ENCODE measurements at places on chromosomes 6 and 20.

DNA sequence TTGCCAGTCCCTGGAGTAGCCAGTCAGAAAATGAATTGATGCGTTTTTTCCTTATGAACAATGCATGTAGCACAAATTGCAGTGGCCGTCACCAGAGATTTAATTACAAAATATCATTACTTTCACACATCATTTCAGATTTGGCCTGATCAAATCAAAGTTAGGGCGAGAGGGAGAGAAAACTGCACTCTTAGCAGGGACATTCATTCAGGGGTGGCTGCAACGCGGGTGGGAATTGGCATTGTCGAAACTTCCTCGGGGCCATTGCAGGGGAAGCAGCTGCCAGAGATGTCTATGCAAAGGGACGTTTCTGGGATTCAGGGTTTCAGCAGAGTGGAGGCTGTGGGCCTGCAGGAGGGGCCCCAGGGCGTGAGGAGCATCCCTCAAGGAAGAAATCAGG, 76.5 kb upstream of the TOP1 start:
- DNase-seq, result no peak

- no peak for DNase-seq
Observed at GRCh38 chr6:17450832-17451231, 57.4 kb downstream of the CAP2 start.

- no peak for DNase-seq
Observed at GRCh38 chr6:110320307-110320706, 37.8 kb downstream of the METTL24 start.

GRCh38 chr6:3381233-3381921, 75.5 kb downstream of the SLC22A23 start:
- no peak for DNase-seq

GRCh38 chr20:53179749-53180148, 207.6 kb downstream of the TSHZ2 start:
- DNase-seq, result no peak

DNA sequence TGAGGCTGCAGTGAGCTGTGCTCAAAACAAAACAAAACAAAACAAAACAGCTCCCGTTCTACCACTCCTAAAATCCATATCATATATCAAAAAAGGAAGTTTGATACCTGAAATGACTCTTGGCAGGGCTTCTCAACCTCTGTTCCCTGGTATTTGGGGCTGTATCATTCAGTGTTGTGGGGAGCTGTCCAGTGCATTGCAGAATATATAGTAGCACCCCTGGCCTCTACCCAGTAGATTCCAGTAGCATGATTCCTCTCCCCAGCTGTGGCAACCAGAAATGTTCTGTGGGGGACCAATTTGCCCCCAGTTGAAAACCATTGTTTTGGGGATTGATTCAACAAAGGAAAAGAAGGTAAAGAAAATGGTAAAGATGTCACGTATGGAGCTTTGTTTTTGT, 238.9 kb downstream of the PRL start:
- DNase-seq, result no peak

DNA sequence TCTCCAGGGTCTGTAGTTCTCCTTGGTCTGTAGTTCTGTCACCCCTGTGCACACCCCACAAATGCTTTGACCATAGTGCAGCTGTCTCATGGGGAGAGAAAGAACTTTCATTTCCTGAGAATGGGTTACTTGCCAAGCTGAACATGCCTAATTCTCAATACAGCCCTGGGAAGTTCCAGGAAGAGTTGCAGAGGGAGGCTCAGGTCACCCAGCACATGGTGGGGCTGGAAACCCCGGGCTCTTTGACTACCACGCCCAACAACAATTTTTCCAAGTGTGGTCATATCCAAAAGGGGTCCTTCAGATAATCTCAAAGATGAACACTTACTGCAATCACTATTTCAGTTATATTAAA, 2.2 kb upstream of the PTPRA start:
- DNase-seq, result no peak

GRCh38 chr6:92110403-92110802, 1309.0 kb downstream of the EPHA7 start:
- no peak for DNase-seq

- DNase-seq, result no peak
Observed at GRCh38 chr6:132192631-132193030, 208.6 kb downstream of the MOXD1 start.

DNA sequence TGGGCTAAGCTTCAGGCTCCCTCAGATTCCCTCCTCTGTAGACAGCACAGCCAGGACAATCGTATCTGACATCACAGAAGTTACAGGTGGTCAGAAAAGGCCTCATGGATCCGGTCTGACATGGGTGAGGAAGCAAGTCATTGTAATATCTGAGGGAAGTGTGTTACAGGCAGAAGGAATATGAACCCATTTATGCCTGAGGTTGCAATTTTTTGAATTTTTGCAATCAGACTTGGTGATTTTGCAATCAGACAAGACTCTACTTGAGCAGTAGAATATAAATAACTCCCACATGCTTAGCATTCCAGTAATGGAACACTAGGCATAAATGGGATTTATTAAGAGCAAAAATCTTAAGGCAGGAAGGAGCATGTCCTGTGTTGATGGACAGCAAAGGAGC, 52.1 kb downstream of the CBLN4 start:
- no peak for DNase-seq

DNA sequence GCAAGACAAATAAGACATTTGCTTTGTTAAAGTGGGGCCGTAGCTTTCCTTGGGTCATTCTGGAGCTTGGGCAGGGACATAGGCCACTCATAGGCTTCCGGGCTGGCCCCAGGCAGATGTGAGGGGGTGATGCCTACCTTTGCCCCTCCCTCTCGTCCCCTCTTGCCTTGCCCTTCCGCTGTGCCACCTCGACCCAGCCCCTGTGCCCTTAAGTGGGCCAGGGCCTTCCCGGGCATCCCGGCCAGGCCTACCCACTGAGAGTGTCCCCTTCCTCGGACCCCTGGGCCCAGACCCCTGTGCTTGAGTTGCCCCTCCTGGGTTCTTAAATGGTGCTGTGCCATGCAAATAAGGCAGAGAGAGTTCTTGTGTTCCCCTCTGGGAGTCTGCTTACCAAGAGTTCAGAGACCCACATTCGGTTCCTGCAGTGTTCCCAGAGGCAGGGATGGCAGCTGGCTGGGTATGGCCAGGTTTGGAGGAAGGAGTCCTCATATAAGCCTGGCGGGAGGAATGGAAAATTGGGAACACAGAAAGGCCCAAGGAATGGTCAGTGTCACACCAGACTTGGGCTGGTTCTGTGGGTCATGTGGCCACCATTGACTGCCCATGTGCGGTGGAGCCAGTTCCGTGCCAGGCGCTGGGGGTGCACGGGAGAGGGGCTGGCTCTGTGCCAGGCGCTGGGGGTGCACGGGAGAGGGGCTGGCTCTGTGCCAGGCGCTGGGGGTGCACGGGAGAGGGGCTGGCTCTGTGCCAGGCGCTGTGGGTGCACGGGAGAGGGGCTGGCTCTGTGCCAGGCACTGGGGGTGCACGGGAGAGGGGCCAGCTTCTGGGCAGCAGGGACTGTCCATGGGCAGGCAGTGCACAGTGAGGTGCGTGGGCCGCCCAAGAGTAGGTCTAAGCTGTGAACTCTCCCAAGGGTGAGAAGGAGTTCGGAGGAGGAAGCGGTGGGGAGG, 173.5 kb upstream of the SNX9 start:
- DNase-seq, result no peak

DNA sequence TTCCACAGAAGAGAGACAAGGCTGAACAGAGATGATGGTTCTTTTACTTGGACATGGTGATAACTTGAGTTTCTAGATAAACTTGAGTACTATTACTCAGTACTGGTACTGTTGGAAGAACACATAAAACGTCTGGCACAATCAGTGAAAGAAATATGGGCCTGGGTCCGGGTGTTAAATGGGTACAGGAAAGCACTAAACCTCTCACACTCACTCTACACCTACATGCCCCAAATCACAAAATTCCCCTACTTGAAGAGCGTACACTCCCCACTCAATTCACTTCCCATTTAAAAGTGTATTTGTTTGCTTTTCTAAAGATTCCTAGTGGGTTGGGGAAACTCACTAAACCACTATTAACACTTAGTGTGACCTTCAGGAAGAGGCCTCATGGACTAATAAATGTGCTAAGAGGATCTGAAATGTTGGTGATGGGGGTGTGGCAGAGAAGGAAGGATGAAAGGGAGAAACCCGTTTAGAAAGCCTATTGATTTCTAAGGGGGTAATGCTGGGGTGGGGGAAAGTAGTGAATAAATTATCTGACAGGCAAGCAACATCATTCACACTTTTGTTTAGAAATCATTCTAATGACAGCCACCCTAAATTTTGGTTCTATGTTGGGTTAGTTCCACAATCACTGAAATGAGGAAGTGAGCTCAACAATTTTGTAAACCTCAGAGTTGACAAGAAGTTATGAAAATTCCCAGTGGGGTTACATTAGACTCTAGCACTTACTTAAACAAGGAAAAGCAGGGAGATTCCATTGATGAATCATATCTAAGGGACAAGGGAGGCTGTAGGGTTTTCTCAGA, 222.6 kb upstream of the MARCKS start:
- no peak for DNase-seq

GRCh38 chr20:25402583-25402982, 4.9 kb upstream of the GINS1 start:
- DNase-seq, result no peak

DNA sequence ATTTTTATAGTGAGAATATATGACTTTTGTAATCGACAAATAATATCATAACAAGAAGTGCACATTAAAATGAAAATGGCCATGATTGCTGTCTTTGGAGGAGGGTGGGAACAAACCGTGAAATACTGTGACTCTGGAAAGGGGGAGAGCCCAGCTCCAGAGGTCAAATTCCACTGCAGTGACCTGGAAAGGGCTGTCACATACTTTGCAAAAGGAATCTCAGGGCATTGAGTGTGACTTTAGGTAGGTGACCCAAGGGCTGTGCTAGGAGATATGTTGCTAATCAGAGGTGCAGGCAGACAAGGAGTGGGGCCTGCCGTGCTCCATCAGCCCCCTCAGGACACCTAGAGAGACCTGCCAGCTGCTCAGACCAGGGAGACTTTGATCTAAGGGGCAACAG, 28.1 kb upstream of the BMP7 start:
- DNase-seq, result no peak

DNA sequence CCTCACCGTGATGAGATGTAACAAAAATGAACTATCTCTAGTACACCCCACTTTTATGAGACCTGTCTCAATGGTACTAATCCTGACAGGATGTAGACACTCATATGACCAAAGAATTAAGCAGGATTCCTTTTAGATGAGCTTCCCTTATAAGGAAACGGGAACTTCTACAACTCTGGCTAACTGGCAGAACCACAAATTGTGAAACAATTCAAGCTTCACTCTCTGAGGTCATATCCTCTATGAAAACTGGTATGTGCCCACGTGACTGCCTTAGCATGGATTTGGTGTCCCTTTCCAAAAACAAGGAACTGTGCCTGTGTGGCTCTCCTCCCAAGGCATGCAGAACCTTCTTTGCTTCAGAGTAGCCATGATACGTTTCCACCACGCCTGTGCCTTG, 14.1 kb upstream of the CPNE5 start:
- no peak for DNase-seq

GRCh38 chr6:23202207-23202606, 632.8 kb downstream of the HDGFL1 start:
- DNase-seq, result no peak

DNA sequence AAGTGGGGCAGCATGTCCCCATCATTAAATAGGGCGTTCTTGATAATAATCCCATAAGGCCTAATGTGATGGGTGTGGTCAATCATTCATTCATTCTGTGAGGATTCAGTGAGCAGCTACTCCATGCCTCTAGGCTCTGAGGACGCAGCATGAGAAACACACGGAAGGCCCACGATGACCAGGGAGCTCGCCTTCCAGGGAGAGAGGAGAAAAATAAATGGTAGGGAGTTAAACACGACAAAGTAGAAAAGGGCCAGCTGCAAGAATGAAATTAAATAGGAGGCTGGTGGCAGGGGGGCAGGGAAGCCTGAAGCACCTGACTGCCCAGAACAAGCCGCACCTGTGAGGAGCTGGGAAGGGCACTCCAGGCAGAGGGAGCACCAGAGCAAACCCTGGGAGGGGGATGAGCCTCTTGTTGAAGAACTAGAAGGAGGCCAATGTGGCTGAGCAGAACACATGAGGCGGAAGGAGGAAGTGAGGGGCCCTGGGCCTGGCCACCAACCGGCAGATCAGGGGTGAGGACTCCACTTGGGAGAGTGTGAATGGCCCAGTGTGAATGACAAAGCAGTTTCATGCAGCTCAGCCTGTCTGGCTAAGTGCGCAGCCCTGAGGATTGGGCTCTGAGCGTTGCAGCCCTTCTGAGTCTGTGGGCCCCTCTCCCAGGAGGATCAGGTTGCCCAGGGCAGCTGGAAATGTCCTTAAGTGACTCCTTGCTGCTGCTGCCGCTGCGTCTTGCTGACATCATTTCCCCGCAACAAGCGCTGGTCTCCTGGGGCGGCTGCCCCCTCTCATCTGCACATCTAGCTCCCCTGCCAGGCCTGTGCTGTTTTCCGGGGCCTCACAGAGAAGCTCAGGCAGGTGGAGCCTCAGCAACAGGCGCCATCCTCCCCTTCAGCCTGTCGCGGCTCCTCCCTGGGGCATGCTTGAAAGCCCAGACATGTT, 99.9 kb downstream of the CDH26 start:
- DNase-seq, result peak; percentile 83

GRCh38 chr6:11346516-11346915, 114.0 kb upstream of the NEDD9 start:
- DNase-seq, result peak; percentile 13

DNA sequence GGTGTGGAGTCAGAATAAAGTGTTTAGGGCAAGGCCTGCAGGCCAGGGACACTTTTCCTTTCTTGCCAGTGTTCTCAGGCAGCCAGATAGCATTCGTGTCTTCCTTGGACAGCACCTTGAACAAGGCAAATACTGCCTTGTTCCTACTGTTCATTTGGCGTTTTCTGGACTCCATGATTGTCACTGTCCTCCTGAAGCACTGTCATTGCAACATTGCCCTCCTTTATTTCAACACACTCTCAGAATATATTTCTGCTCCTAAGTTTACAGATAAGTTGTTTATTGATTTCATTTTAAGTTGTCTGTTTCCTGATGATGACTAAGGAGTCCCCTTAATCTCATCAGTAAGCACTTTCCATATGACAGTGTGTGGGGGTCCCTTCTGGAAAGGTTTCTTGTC, 15.1 kb upstream of the DEF6 start:
- no peak for DNase-seq

DNA sequence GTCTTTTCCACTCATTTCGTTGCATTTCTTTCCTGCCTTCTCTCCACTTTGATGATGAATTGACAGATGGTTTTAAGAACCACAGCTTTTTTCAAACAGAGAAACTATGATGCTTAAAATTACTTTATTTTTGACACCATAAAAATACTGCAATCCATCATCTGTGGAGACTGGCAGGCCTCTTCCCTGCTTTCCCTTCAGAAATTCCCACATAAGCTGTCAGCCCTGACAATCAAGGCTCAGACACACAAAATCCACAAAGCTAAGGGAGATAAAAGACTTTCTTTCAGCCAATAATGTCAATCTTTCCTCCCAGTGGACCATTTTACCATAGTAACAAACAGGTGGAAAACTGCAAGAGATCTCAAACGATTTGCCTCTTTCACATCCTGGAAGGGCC, 82.4 kb downstream of the IPCEF1 start:
- DNase-seq, result no peak

Data from smooth muscle cell of the brain vasculature (primary cell).